Spinal cord (tissue), 10 donors: ENCODE measurements at places on chromosomes 7 and 10. TPM values are rescaled to one million over a fixed set of nuclear protein-coding genes. Genes with fewer than 3 reads are reported as not detected.

GRCh38 chr7:81457852-81458522 is 311.9 kb downstream of the HGF start:
- no peaks in the 10 kb centered on the region for H3K27me3 ChIP-seq
- no peak overlapping the region for H3K27ac ChIP-seq
- no peaks in the 10 kb centered on the region for H3K4me1 ChIP-seq

GRCh38 chr10:129323879-129324278 is 143.2 kb upstream of the MGMT start:
- peak; percentile 63 for DNase-seq
- no peaks in the 10 kb centered on the region for H3K36me3 ChIP-seq
- H3K27me3 ChIP-seq: no peaks in the 10 kb centered on the region

DNA sequence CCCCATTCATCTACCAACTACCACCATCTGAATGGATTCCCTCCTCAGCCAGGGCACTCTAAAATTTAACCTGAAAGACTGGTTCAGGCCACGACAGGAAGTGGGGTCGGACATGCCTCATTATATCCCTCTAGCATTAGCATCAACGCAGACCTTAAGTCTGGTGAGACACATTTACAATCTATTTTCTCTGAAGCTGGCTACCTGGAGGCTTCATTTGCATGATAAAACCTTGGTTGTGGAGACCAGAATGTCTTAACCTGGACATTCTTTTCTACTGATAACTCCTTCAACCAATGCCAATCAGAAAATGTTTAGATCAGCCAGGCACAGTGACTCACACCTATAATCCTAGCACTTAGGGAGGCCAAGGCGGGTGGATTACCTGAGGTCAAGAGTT is 42.3 kb downstream of the SVOPL start:
- no peaks in the 10 kb centered on the region for H3K27me3 ChIP-seq
- H3K27ac ChIP-seq: no peak overlapping the region
- H3K36me3 ChIP-seq: no peaks in the 10 kb centered on the region
- H3K4me1 ChIP-seq: peaks cover 3% of the 10 kb centered on the region

DNA sequence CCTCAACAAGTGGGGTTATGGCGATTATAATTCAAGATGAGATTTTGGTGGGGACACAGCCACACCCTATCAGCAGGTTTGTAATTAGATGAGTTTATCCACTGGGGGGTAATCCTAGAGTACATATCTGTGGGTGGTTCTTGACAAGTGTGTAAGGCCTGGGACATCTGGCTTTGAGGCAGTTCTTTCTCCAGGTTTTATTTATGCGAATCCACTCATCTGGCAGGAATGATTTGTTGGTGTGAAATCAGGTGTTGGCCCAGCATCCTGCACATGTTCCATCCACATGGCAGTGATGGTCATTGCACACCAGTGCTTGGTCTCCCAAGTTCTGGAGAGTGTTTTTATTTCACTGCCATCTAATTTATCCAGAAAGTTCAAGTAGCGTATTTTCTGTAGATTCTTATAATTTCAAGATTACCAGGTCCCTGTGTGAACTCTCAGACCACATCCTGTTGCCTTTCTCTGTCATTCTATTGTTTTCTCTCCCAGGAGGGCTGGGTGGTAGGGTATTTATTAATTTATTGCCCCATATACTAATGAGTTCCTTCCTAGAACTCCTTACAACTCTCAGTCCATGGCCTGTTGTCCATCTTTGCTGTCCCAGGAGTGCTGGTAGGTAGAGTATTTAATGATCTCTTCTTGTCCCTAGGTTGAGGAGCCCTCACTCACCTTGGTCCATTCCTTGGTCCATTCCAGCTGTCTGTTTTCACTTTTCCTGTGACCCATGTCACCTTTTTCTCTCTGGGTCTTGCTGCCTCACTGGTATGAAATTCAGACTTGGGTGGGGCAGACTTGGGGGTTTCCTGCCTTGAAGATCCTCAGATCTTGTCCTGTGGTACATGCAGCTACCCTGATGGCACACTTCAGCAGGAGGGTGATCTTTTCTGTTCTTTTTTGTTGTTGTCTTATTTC is 10.4 kb downstream of the RALA start:
- peaks cover 4% of the 10 kb centered on the region for H3K36me3 ChIP-seq
- H3K27ac ChIP-seq: no peak overlapping the region
- no peak overlapping the region for H3K4me3 ChIP-seq
- H3K4me1 ChIP-seq: no peaks in the 10 kb centered on the region
- no peak for DNase-seq

PARP12 gene
- polyA plus RNA-seq: 18.6 TPM

- H3K36me3 ChIP-seq: no peaks in the 10 kb centered on the region
- H3K27me3 ChIP-seq: no peaks in the 10 kb centered on the region
- no peak overlapping the region for H3K4me3 ChIP-seq
- no peaks in the 10 kb centered on the region for H3K4me1 ChIP-seq
- H3K27ac ChIP-seq: no peak overlapping the region
Observed at GRCh38 chr7:135313971-135314370, 80.3 kb downstream of the STRA8 start.

DNA sequence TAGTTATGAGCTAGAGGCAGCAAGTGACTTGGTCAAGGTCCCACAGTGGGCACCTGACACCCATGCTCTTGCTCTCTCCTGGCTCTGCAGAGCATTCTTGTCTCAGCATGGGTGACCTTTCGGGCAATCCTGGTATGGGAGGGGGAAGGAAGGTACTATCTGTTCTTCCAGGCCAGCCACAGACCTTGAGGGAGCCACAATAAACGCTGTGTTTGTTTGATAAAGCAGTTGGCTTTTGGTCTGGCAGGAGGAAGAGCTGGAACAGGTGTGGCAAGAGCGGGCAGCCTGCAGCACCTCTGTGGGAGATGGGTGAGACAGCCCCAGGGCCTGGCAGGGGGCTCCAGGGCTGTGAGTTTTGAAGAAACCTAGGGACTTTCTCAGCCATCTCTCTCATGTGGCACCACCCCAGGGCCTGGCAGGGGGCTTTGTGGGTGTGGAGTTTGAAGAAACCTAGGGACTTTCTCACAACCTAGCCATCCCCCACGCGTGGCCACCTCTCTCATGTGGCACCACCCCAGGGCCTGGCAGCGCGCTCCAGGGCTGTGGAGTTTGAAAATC is 11.4 kb downstream of the CLDN3 start:
- no peaks in the 10 kb centered on the region for H3K27me3 ChIP-seq
- H3K36me3 ChIP-seq: no peaks in the 10 kb centered on the region
- H3K4me3 ChIP-seq: no peak overlapping the region
- H3K27ac ChIP-seq: no peak overlapping the region

DRGX gene
- 62.2 TPM for polyA plus RNA-seq

GRCh38 chr7:81206217-81206616 is 287.4 kb upstream of the SEMA3C start:
- no peak overlapping the region for H3K27ac ChIP-seq
- no peaks in the 10 kb centered on the region for H3K4me1 ChIP-seq
- no peaks in the 10 kb centered on the region for H3K36me3 ChIP-seq
- DNase-seq: no peak
- no peaks in the 10 kb centered on the region for H3K27me3 ChIP-seq

- peaks cover 22% of the 10 kb centered on the region for H3K27me3 ChIP-seq
- H3K4me1 ChIP-seq: peaks cover 43% of the 10 kb centered on the region
- H3K27ac ChIP-seq: no peak overlapping the region
- peaks cover 10% of the 10 kb centered on the region for H3K36me3 ChIP-seq
- DNase-seq: no peak
- no peak overlapping the region for H3K4me3 ChIP-seq
Observed at GRCh38 chr10:121592155-121592890, 5.9 kb downstream of the FGFR2 start.

DYNC1I1 gene
- 45.6 TPM for polyA plus RNA-seq

- no peak for DNase-seq
- H3K4me3 ChIP-seq: no peak overlapping the region
- H3K27me3 ChIP-seq: peaks cover 13% of the 10 kb centered on the region
- no peak overlapping the region for H3K27ac ChIP-seq
- peaks cover 12% of the 10 kb centered on the region for H3K4me1 ChIP-seq
- no peaks in the 10 kb centered on the region for H3K36me3 ChIP-seq
Observed at GRCh38 chr7:155215576-155216325, 81.9 kb upstream of the INSIG1 start.

GRCh38 chr7:116686033-116686432 is 14.0 kb downstream of the MET start:
- no peak for DNase-seq
- H3K4me1 ChIP-seq: no peaks in the 10 kb centered on the region
- no peaks in the 10 kb centered on the region for H3K36me3 ChIP-seq
- no peak overlapping the region for H3K27ac ChIP-seq

- no peaks in the 10 kb centered on the region for H3K27me3 ChIP-seq
- no peak overlapping the region for H3K27ac ChIP-seq
- H3K36me3 ChIP-seq: peaks cover 3% of the 10 kb centered on the region
- peaks cover 41% of the 10 kb centered on the region for H3K4me1 ChIP-seq
- H3K4me3 ChIP-seq: no peak overlapping the region
Observed at GRCh38 chr7:73721377-73721817, 1.9 kb upstream of the STX1A start.

GRCh38 chr10:92734301-92734700 is 44.5 kb downstream of the HHEX start:
- H3K27ac ChIP-seq: no peak overlapping the region
- DNase-seq: no peak
- no peaks in the 10 kb centered on the region for H3K36me3 ChIP-seq
- H3K27me3 ChIP-seq: peaks cover 2% of the 10 kb centered on the region
- no peak overlapping the region for H3K4me3 ChIP-seq

DNA sequence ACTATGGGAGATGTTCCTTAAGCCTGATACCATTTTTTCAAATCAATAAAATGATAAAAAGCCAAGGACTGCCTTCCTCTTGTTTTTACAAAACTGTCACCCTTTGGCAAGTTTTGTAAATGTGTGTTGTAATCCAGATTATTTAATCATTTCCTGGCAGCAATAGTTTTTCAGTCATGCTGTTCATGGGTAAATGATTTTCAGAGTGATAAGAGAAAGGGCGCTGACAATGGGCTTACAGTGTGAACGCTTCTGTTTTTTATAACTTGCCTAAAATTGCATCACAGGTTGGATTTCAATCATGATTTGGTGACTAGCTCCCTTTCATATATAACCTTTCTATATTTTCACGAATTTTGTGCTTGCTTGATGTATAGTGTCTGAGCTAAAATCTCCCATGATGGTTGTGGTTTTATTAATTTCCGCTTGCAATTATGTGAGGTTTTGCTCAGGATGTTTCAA is 19.0 kb upstream of the DMBT1 start:
- no peaks in the 10 kb centered on the region for H3K36me3 ChIP-seq
- no peak overlapping the region for H3K4me3 ChIP-seq
- H3K4me1 ChIP-seq: no peaks in the 10 kb centered on the region
- no peak overlapping the region for H3K27ac ChIP-seq

TMEM140 gene
- 11.2 TPM for polyA plus RNA-seq

DNA sequence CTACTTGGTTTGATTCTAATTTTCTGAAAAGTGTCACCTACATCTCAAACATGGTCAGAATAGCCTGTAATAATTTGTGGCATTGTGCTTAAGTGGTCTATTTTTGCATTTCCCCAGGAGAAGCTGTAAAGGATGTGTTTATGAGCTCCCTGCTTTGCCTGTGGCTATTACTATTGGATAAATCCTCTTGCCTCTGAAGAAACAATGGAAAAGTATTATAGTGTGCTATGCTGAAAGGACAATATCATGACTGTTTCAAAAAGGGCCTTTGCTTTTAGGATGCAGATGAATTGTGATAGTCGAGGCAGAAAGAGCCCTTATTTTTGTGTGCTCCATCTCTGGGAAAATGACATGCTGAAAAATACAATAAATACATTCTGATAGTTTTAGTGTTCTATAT is 94.1 kb upstream of the ARMC3 start:
- H3K4me3 ChIP-seq: no peak overlapping the region
- no peak for DNase-seq
- no peaks in the 10 kb centered on the region for H3K27me3 ChIP-seq
- peaks cover 6% of the 10 kb centered on the region for H3K4me1 ChIP-seq

- H3K36me3 ChIP-seq: no peaks in the 10 kb centered on the region
- H3K27me3 ChIP-seq: no peaks in the 10 kb centered on the region
- no peak overlapping the region for H3K4me3 ChIP-seq
- H3K27ac ChIP-seq: peak overlapping the region; percentile 47
Observed at GRCh38 chr7:51134013-51134441, 182.6 kb downstream of the COBL start.

DNA sequence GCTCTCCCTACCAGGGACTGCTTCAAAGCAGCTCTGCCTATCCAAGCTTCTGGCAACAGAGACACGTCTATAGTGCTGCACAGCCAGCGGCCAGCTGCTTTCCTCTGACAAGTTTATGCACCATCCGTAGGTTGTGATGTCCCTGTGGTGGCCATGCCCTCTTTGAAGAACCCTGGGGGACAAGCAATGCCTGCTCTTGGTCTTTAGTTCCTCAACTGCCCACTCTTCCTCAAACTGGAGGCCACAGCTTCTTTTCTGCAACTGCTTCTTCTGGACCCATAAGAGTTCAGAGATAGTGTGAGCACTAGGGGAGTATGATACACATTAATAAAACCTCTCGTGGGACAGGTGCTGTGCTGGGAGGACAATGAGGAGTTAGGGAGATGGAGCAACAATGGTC is 164.9 kb downstream of the ELMO1 start:
- H3K4me3 ChIP-seq: no peak overlapping the region
- no peak for DNase-seq
- H3K4me1 ChIP-seq: peaks cover 10% of the 10 kb centered on the region
- no peaks in the 10 kb centered on the region for H3K27me3 ChIP-seq
- no peaks in the 10 kb centered on the region for H3K36me3 ChIP-seq

GRCh38 chr7:106327538-106328481 is 43.0 kb upstream of the NAMPT start:
- no peak for DNase-seq
- H3K4me1 ChIP-seq: no peaks in the 10 kb centered on the region
- H3K27me3 ChIP-seq: no peaks in the 10 kb centered on the region
- no peaks in the 10 kb centered on the region for H3K36me3 ChIP-seq
- H3K27ac ChIP-seq: no peak overlapping the region
- H3K4me3 ChIP-seq: no peak overlapping the region

GCK gene
- 13.9 TPM for polyA plus RNA-seq

ACTL6B gene
- 83.1 TPM for polyA plus RNA-seq

FGFBP3 gene
- 59.8 TPM for polyA plus RNA-seq

SEMA4G gene
- 72.6 TPM for polyA plus RNA-seq

DNA sequence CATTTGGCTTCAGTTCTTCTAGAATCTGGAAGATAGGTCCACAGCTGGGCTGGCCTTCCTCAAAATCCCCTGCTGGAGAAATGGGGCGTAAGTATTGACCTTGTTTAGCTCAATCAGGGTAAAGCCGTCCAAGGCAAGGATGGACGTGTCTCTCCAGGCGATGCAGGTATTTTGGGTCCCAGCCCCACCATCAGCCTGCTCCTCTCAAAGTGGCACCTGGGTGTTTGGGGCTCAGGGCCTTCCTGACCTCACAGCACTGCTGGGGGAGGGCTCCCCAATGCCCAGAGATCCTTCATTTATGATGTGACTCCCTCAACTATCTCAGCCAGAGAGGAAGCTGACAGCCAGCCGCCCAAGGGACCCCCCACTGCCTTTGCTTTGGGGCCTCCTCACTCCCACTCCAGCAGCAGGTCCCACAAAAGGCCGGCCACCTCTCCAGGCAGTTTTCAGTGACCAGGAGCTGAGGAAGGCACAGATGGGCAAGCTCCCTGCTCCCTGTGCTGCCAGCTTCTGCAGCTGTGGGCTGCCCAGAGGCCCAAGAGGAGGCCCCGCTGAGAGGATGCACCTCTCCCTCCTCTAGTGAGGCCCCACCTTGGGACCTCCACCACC is 140.0 kb upstream of the TCERG1L start:
- peaks cover 27% of the 10 kb centered on the region for H3K4me1 ChIP-seq
- H3K27me3 ChIP-seq: no peaks in the 10 kb centered on the region
- no peaks in the 10 kb centered on the region for H3K36me3 ChIP-seq
- H3K27ac ChIP-seq: no peak overlapping the region
- H3K4me3 ChIP-seq: no peak overlapping the region

RINT1 gene
- polyA plus RNA-seq: 18.4 TPM
